ENCODE measurements at places on chromosomes 3 and 15.

- DNase-seq: no peak
Measured at GRCh38 chr3:195811756-195812155, at the start of gene MUC4. Gene MUC4, minus strand, starts transcription at chr3:195811929. Its CDS starts 112 bp downstream, at chr3:195811817.

DNA sequence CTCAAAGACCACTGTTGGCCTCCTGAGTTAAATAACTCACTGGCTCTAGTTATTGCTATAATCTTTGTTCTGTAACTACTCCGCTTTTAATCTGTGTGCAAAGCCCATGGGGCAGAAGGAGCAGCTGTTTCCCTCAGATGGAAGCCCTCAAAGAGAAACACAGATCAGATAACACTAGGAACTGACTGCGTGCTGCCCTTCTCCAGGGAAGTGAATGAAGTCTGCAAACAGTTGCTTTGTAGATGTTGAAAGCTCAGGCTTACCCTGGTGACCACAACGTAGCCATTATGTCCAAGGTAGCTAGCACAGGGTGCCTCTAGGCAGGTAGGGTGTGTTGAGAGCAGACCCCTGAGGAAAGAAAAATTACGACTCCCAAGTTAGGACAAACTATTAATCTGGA is 152.3 kb upstream of the STAC start:
- DNase-seq: no peak

DNA sequence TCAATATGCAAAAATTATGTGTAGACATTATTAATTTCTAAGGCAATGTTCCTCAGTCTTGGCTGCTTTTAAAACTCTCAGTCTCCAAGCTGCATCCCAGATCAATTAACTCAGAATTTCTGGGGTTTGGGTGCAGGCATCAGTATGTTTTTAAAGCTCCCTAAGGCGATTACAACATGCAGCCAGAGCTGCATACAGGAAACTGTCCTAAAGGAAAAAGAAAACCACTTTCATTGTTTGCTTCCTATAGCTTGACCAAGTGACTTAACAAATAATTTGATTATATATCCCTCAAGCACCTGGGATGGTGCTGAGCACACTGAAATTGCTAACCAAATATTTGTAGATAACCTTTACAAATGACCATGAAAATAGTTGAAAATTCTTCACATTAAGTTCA is 194.7 kb downstream of the DTWD1 start:
- no peak for DNase-seq

GRCh38 chr3:128908951-128909350 is 29.5 kb downstream of the ACAD9 start:
- DNase-seq: no peak

- DNase-seq: peak; percentile 80
Measured at GRCh38 chr15:58467722-58468423, 36.1 kb downstream of the LIPC start.

GRCh38 chr3:168988853-168989252 is 674.7 kb downstream of the MECOM start:
- no peak for DNase-seq

DNA sequence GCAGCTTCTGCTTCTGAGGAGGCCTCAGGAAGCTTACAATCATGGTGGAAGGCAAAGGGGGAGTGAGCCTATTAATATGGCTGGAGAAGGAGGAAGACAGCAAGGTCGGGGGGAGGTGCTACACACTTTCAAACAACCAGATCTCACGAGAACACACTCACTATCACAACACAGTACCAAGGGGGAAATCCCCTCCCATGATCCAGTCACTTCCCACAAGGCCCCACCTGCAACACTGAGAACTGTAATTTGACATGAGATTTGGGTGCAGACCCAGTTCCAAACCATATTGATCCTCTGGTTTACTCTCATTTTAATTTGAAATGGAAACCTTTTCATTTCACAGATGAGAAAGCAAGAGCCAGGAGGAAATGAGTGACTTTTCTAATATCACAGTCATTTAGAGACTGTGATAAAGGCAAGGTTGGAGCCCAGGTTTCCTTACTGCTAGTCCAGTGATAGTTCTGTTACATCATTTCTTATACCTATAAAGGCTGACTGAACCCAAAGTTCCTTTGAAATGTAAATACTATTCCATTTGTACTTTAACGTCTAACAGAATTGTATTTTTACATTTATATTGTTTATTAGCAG is 105.8 kb upstream of the GAP43 start:
- no peak for DNase-seq

DNA sequence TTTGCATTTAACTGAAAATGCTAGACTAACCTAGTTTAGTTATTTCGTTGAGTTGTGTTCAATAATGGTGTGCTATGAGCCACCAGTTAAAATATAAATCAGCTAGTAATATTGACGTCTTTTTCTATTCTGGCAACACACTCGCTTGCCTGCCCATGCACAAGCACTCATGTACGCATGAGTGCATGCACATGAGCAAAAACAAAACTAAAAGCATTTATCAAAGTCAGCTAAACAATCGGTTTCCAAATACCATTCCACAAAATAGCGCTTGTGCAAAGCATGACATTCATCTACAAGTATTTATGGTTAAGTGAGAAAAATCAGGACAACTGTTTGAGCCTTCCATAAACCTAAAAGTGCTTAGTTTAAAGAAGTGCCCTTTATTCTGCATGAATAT is 13.1 kb upstream of the SAMMSON start:
- DNase-seq: no peak

DNA sequence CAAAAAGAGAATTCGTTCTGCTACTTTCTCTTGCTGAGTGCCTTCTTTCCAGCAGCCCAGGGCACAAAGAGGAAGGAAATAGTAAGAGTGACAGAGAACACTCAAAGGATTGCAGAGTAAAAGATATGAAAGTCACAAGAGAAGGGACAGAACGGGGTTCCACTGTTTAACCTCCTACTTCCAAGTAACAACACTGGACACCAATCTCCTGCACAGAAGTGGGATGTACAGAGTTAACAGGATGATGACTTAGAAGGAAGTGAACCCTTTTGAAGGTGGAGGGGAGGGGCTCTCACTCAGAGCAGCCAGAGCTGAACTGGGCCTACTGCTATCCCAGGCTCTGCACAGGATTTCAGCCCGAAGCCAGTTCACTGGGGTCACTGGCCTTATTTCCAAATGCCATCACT is 130.1 kb upstream of the PRICKLE2 start:
- DNase-seq: no peak

GRCh38 chr3:53084310-53085001 is 38.6 kb upstream of the SFMBT1 start:
- no peak for DNase-seq

GRCh38 chr3:102400766-102401165 is 34.0 kb upstream of the ZPLD1 start:
- no peak for DNase-seq

GRCh38 chr15:66651913-66652642 is 50.0 kb upstream of the SMAD6 start:
- no peak for DNase-seq

GRCh38 chr15:52427804-52428203 is 100.9 kb downstream of the MYO5A start:
- DNase-seq: no peak

GRCh38 chr15:65571971-65572370 is 39.0 kb downstream of the INTS14 start:
- no peak for DNase-seq

DNA sequence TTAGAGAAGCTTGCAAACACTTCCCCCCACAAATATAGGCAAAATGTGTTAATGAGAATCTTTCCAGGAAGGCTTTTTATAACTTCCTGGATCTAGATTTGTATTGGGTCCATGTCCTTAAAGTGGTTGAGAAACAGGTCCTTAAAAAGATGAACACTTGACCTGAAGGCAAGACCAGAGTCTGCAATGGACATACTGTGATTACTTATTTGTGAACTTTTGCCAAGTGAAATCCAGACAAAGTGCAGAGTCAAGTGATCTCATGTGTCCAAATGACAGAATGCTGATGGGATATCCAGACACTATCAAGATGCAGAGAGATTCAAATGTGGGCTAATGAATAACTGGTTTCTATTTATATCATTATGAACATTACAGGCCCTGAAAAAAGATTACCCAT is 43.8 kb downstream of the FRMD4B start:
- no peak for DNase-seq

GRCh38 chr15:25374143-25374542 is 64.7 kb downstream of the UBE3A start:
- DNase-seq: no peak

Measured in Calu3 (cell line).